ENCODE measurements at places on chromosomes 11 and 22.

DNA sequence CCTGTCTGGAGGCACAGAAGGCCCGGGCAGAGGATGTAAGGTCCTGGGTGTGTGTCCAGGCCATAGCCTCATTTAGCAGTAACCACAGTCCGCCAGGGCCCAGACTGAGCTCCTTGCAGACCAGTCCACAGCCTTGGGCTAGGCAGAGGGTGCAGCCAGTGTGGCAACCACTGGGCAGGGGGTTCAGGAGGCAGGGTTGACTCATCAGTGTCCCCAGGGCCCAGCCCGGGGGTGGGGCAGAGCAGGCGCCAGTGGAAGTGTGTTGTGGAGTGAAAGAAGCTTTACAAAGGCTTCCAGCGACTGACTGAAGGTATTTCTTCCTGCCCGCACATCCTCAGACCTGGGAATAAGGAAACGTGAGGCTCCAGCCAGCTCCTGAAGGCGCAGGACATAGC, 27.7 kb upstream of the WNT11 start:
- DNase-seq = no peak

DNA sequence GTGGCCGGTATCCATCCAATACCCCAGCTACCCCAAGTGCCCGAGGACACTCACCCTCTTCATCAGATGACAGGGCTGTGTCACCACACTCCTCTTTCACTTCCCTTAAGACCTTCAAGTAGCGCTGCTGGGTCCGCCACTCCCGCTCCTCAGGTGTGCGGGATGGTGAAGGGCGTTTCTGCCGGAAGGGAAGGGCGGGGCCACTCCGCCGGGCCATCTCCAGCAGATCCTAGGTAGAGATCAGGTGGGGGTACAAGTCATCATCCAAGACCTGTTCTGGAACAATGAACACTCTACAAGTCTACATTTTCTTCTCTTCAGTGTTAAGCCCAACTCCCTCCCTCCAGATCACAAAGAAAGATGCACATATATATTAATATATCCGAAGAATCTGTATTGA, 10.0 kb downstream of the NFRKB start:
- no peak for DNase-seq

- DNase-seq = no peak
These were observed 1341.5 kb upstream of the TENM4 start for GRCh38 chr11:80782135-80782885.

- DNase-seq = no peak
These were observed 81.0 kb upstream of the SCUBE2 start for GRCh38 chr11:9172389-9172788.

- no peak for DNase-seq
These were observed 46.0 kb upstream of the OR9Q1 start for GRCh38 chr11:57977709-57978108.

- no peak for DNase-seq
These were observed 920.1 kb downstream of the BRD1 start for GRCh38 chr22:48907591-48907990.

GRCh38 chr11:116997071-116997470, 101.2 kb downstream of the SIK3 start:
- no peak for DNase-seq

GRCh38 chr22:32218470-32218869, 13.6 kb upstream of the RFPL2 start:
- DNase-seq = no peak

- DNase-seq = no peak
These were observed 12.6 kb upstream of the OMP start for GRCh38 chr11:77090046-77090372.

DNA sequence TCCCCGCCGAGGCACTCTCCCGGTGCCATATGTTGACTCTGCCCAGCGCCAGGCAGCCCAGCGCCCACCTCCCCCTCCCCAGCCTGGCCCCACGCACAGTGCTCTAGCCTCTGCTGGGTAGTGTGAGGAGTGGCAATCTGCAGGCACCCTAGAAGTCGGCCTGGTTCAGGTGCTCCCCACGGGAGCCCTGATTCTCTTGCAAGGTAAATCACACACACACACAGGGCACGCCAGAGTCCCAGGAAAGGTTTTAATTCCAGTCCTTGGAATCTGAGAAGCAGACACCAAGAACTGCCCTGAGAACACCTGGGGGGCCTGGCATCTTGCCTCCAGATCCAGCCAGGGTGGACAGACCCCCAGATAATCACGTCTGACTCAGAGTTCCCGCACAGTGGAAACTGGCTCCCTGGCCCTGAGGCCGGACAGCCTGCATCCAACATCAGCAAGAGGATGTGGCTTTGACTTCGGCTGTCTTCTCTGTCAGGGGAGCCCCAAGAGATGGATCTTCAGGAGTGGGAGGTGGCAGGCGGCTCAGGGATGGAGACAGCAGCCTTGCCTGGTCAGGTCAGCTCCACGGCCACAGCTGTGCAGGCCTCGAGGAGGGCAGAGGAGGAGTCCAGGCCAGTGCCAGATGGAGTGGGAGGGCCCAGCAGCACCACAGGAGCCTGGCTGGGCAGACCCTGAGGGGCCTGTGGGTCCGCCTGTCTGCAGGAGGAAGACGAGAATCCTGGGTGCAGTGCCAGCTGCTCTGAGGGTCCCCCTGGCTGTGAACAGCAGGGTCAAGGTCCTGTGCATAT, 1.1 kb upstream of the RIN1 start:
- no peak for DNase-seq

- no peak for DNase-seq
These were observed 282.3 kb downstream of the ST3GAL4 start for GRCh38 chr11:126637795-126638175.

DNA sequence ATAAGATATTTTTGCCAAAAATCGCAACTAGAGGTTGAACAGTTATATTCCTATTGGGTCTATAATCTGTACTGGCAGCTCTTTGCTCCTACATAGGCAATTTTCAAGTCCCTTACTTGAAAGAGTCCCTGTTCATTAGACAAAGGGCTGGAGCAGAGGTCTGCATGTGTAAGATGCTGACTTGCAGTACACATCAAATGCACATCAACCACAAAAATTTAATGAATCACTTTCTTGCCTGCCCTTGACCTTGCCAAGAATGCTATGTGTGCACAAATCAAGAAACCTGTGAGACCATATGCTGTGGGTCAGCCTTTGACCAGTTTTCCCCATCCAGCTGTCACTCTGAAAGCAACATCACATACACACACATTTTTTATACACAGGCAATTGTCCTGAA, 661.5 kb downstream of the LRRC4C start:
- no peak for DNase-seq

- no peak for DNase-seq
These were observed 28.0 kb upstream of the RRAS2 start for GRCh38 chr11:14386895-14387480.

GRCh38 chr11:110367571-110367970, 62.2 kb upstream of the FDX1 start:
- DNase-seq = no peak

DNA sequence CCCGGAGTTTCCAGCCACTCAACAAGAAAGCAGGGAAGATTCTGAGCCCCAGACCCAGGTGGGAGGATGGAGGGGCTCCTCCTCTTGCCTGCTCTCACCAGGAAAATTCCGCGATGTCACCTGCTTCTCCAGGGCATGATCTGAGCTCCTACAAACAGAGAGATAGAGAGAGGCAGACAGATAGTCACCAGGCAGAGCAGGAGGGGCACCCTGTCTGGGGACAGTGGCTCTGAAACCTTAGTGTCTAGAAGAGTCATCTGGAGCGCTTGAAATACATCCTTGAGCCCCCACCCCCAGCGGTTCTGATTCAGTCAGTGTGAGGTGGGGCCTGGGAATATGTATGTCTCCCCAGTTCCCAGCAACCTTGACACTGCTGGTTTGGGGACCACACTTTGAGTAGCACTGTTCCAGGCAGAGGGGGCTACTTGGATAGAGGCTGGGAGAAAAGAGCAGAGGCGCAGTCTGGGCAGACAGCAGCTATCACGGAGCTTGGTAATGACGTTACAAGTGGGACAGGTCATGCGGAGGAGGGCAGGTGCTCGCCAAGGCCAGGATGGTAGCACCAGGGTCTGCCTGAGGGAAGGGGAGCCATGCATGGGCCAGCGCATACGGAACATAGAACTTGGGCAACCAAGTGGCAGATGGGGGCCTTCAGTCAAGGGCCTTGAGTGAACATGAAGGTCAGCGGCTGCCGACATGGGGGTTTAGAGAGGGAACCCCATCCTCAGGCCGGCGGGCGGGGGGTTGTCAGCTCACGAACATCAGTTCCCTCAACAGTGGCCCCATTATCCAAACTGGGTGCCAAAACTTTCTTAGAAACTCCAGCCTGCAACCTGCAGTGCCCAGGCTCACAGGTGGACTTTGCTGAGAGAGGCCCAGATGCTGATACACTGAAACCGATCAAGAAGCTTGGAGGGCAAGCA, 60.9 kb upstream of the MYEOV start:
- no peak for DNase-seq

DNA sequence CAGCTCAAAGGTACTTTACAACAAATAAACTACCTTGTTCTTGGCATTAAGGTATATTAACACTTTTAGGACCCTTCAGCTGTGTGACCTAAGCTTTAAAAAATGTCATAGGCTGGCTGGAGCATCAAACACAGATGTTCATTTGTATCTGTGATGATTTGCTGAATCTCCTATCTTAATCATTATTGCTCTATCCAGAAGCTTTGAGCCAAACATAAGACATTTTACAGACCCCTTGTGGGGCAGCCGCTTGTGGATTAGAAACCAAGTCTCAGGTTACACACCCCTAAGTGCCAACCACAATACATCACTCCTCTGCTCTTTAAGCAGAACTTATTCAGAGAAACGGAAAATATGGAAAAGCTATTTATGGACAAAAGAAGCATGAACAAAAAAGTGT, 394.2 kb upstream of the CCDC90B start:
- no peak for DNase-seq

DNA sequence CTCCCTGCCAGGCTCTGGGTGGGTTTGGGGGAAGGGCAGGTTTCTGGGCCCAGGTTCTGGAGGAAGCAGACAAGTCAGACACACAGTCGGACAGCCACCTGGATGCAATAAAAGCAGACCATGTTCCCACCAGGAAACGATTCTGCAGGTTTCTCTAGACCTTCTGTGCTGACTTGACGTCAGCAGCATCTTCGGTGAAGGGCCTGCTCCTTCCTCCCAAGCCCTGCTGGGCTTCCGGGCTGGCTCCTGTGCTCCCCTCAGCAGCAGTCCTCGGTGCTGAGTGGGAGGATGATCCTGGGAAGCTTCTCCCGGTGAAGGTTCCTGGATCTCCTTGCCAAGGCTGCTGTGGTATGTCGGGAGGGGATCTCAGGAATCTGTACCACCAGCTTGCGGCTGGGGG, 240.0 kb downstream of the GRIK4 start:
- no peak for DNase-seq

DNA sequence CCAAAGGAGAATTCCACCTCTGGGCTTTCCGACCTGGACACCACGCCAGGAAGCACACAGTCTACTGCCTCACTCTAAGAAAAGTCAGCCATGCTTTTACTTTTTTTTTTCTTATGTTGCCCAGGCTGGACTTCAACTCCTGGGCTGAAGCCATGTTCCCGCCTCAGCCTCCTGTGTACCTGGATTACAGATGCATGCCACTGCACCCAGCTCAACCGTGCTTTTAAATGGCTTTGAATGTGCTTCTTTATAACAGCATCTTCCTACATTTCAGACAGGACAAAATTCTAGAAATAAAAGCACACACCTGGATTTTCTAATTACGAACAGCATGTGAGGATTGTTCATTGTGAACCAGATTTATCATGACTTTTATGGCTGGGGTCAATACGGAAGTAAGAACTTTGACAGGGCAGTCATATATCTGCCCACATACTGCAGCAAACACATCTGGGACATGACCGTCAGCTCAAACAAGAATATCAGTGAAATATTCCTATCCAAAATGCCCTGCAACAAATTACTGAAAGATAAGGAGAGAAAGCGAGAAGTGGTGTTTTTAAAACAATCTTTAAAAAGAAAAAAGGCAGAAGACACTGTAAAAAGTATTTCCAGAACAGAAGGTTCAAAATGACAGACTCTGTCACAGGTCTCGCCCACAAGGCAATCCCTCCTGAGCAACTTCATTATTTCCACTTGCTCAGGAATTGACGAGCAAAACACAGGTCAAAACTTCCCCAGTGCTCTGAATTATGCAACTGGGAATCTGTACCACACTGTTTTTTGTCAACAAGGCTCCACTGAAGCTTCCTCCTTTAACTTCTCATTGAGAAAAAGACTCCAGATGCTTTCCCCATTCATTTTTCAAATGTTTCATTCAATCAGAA, 42.1 kb downstream of the PACSIN2 start:
- no peak for DNase-seq

- DNase-seq = no peak
These were observed 30.5 kb upstream of the GCAT start for GRCh38 chr22:37777122-37777687.

- peak; percentile 71 for DNase-seq
These were observed at the start of gene KCTD17 for GRCh38 chr22:37051391-37052385. Gene KCTD17, plus strand, starts transcription at chr22:37051742. Its CDS starts 19 bp downstream, at chr22:37051761.

DNA sequence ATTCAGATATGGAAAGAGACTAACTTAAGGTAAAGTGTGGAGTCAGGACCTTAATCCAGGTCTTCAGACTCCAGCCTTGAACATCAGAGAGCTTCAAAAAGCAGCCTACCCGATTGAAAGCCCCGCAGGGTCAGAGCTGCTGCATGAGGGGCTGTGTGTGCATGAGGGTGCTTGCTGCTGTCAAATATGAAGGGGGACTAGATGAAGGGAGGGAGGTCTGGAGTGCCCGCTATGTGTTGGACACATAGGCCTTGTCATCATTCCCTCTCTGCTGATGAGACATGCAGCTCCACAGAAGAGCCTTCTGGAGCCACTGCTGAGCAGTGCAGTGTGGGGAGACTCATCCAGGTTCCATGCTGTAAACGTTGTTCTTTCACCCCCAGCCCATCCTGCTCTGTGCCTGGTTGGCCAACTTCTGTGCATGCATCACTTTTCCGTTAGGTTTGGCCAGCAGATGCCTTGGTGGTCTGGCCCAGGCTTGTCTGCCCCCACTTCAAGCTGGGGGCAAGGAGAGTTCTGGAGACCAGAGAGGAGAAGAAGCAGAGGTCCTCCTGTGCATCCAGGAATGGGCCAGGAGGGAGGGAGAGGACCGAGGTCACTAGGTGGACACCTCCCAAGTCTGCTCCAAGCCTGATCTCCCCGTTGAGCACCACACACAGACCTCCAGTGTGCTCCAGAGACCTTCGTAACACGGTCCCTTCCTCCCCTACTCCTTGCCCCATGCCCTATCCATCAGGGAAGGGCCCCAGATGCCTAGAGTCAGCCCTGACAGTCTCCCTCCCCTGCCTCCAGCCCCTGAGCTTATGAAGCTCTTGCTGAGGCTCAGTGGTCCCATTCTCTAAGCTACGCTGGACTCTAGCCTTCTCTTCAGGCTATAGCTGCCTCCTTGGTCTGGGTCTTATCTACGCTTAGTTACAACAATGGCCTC, 32.0 kb downstream of the LRRC32 start:
- no peak for DNase-seq

DNA sequence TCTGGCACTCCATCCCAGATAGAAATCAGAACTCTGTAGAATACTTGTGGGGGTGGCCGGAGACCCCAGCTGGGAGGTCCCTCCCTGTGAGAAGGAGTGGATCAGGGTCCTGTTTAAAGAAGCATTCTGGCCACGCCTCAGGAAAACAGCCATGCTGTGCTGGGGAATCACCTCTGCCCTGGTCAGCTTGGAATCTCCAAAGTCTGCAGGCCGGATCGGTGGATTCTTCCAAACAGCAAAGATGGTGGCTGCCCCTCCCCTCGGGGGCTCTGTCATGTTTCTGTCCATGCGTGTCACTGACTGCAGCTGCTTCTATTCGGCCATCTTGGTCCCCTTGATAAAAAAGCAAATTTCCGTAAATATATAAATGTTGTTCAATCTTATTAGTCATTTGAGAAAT, 365.9 kb downstream of the JRKL start:
- DNase-seq = no peak

GRCh38 chr11:774873-775592, 2.3 kb downstream of the GATD1 start:
- DNase-seq = no peak

- DNase-seq = no peak
These were observed 506.3 kb upstream of the LUZP2 start for GRCh38 chr11:23990346-23991164.
